Activated CD4-positive, alpha-beta T cell treated with anti-CD3 and anti-CD28 coated beads, Interleukin-2, amount 10 ng/mL, durations not matched to agents 7 days and 5 days (primary cell): ENCODE measurements at places on chromosomes 2 and 18. TPM values are rescaled to one million over a fixed set of nuclear protein-coding genes. Genes with fewer than 3 reads are reported as not detected.
A peak's percentile ranks its signal among the peaks of the same experiment; 100 is the strongest.

DNA sequence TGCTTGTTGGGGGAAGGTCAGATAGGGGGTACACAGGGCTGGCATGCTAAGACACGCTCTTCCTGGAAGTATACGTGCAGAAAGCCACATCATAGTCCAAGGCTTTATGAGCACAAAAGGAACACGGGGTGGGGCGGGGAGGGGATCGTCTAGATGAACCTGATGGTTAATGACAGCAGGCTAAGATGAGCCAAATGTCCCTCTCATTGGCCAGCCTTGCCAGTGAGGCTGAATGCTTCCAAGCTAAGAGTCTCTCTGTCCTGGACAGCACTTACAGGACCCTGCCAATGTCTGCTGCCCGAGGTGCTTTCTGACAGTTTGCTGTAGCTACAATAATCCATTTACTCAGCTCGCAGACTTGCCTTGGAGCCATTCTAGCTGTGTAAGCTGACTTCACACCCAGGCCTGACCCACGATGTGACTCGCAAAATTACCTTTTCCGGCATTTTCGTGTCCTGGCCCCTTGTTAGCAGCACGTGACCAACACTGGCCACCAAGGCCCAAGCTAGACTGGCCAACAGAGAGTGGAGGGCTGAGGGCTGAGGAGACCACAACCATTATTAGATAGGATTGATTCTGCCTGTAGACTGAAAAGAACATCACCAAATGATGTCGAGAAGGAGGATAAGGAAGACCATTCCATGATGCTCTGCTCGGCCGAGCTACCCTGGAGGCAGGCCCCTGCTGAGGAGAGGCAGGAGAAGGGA, 84.2 kb downstream of the MALT1 start:
- no peak overlapping the region for H3K4me3 ChIP-seq
- peaks cover 9% of the 10 kb centered on the region for H3K36me3 ChIP-seq
- H3K27me3 ChIP-seq, result peaks cover 4% of the 10 kb centered on the region
- peak overlapping the region; percentile 6 for H3K27ac ChIP-seq
- no peak for DNase-seq

- no peaks in the 10 kb centered on the region for H3K4me1 ChIP-seq
- no peaks in the 10 kb centered on the region for H3K36me3 ChIP-seq
- H3K4me3 ChIP-seq, result no peak overlapping the region
- H3K27me3 ChIP-seq, result peaks cover 3% of the 10 kb centered on the region
Measured at GRCh38 chr2:191430476-191430875, 185.3 kb downstream of the MYO1B start.

DNA sequence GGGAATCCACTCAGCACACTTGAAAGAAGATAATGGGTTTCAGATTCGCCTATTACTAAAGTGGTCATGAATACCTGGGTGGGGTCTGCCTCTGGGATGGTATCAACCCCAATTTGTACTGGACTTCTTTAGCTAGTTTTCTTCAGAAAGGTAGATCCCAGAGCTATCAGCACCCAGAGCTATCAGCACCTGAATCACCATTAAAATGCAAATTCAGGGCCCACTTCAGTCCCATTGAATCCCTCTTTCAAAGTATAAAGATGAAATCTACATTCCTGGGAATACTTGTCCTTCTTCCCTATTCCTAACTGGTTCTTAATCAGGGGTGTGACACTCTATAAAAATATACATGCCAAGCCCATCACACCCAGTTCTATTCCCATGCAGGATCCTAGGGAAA, 914.3 kb downstream of the DCC start:
- DNase-seq, result no peak
- no peak overlapping the region for H3K4me3 ChIP-seq
- no peaks in the 10 kb centered on the region for H3K27me3 ChIP-seq
- H3K27ac ChIP-seq, result no peak overlapping the region
- no peaks in the 10 kb centered on the region for H3K4me1 ChIP-seq

DNA sequence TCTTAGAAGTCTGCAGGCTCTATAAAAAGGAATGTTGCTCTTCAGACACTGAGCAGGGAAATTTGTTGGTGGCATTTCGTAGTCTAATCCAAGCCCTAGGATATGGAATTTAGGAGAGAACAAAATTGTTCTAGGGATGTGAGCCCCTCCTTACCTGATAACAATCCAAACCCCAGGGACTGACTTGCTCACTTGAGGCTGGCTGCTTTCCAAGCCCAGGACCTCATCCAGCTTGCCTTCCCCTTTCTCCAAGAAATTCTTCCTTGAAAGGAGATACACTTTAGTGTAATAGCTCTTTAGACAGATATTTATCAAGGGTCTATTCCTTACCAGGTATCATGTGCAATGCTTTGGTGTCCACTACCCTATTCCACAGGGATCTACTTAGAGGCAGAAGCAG, 279.8 kb downstream of the C1D start:
- H3K27me3 ChIP-seq, result no peaks in the 10 kb centered on the region
- H3K4me1 ChIP-seq, result no peaks in the 10 kb centered on the region
- H3K4me3 ChIP-seq, result no peak overlapping the region
- no peaks in the 10 kb centered on the region for H3K36me3 ChIP-seq
- DNase-seq, result no peak
- no peak overlapping the region for H3K27ac ChIP-seq

- H3K4me1 ChIP-seq, result peaks cover 67% of the 10 kb centered on the region
- peaks cover 49% of the 10 kb centered on the region for H3K36me3 ChIP-seq
- DNase-seq, result peak; percentile 84
- peak overlapping the region; percentile 85 for H3K27ac ChIP-seq
- no peaks in the 10 kb centered on the region for H3K27me3 ChIP-seq
- peak overlapping the region; percentile 66 for H3K4me3 ChIP-seq
Measured at GRCh38 chr2:85405201-85406059, 4.7 kb downstream of the CAPG start.

Gene PARD6G
- 0.22 TPM for total RNA-seq
